ENCODE measurements at places on chromosomes 2 and 18.

- H3K36me3 ChIP-seq = peaks cover 21% of the 10 kb centered on the region
- peaks cover 39% of the 10 kb centered on the region for H3K4me1 ChIP-seq
- no peak for DNase-seq
- H3K27ac ChIP-seq = no peak overlapping the region
- H3K4me3 ChIP-seq = no peak overlapping the region
These were observed 209.9 kb upstream of the TRIB2 start for GRCh38 chr2:12506846-12507245.

DNA sequence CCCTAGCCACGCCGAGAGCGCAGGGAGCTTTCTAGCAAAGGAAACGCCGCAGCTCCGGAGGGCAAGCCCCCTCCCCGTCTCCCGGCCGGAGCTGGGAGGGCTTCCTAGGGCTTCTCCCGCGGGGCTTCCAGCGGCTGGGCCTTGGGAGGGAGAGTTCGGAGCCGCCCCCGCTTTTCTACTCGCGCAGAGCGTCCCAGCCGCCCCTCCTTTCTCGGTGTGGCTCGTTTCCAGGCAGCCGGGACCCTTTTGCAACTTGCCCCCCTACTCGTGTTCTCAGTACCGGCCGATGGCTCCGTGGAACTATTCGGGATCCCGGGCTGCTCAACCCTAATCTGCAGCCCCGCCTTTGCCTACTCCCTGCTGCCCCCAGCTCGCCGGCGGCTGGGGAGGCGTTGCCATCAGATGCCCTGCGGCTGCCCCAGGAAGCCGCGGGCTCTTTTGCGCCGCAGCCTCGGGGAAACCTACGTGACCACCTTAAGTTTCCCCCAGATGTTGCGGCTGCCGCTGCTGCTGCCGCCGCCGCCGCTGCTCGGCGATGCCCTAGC, 1.5 kb upstream of the NR4A2 start:
- H3K27me3 ChIP-seq = peaks cover 29% of the 10 kb centered on the region
- peaks cover 43% of the 10 kb centered on the region for H3K4me1 ChIP-seq
- H3K4me3 ChIP-seq = peak overlapping the region; percentile 93
- DNase-seq = no peak

- H3K27ac ChIP-seq = no peak overlapping the region
- no peaks in the 10 kb centered on the region for H3K27me3 ChIP-seq
- H3K4me1 ChIP-seq = no peaks in the 10 kb centered on the region
These were observed 44.1 kb downstream of the ERBB4 start for GRCh38 chr2:212494418-212495020.

- no peak for DNase-seq
- no peak overlapping the region for H3K27ac ChIP-seq
- H3K27me3 ChIP-seq = no peaks in the 10 kb centered on the region
- peaks cover 8% of the 10 kb centered on the region for H3K36me3 ChIP-seq
- peaks cover 4% of the 10 kb centered on the region for H3K4me1 ChIP-seq
These were observed 46.5 kb downstream of the ATIC start for GRCh38 chr2:215358312-215358845.

GRCh38 chr2:12636837-12637581, 79.7 kb upstream of the TRIB2 start:
- no peak overlapping the region for H3K27ac ChIP-seq
- no peak for DNase-seq
- H3K4me1 ChIP-seq = peaks cover 2% of the 10 kb centered on the region
- H3K4me3 ChIP-seq = no peak overlapping the region
- peaks cover 34% of the 10 kb centered on the region for H3K27me3 ChIP-seq
- no peaks in the 10 kb centered on the region for H3K36me3 ChIP-seq

GRCh38 chr2:151845481-151845880, 17.3 kb upstream of the ARL5A start:
- peaks cover 8% of the 10 kb centered on the region for H3K27me3 ChIP-seq
- H3K4me1 ChIP-seq = peaks cover 15% of the 10 kb centered on the region
- H3K36me3 ChIP-seq = no peaks in the 10 kb centered on the region

GRCh38 chr18:38368886-38369285, 803.3 kb upstream of the CELF4 start:
- no peaks in the 10 kb centered on the region for H3K36me3 ChIP-seq
- H3K27me3 ChIP-seq = no peaks in the 10 kb centered on the region
- H3K27ac ChIP-seq = no peak overlapping the region
- H3K4me3 ChIP-seq = no peak overlapping the region

DNA sequence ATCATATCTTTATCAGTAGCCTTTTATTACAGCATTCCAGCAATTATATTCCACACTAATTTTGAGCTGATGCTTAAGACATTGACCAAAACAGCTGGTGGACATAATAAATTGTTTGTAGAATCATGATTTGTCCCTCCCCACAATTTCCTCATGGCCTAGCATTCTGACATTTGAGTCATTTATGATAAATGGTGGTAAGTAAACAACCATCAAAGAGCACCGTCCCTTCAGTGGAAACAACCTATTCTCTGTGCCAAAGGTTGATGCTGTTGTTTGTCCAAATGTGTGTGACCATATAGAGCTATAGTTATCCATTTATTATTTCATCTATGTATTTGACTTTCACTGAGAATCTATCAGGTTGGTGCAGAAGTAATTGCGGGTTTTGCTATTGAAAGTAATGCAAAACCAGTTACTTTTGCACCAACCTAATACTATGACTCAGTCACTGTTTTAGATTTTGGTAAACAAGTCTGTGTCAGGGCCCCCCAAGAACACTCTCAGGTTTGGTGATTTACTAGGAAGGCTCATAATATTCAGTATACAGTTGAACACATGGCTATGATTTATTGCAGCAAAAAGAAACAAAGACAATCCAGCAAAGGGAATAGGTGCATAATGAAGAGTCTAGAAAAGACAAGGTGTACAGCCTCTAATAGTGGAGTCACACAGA, 608.7 kb upstream of the REG3G start:
- H3K27me3 ChIP-seq = no peaks in the 10 kb centered on the region
- no peak overlapping the region for H3K27ac ChIP-seq
- H3K4me1 ChIP-seq = no peaks in the 10 kb centered on the region
- no peak for DNase-seq

GRCh38 chr18:28132084-28132483, 44.8 kb downstream of the CDH2 start:
- no peaks in the 10 kb centered on the region for H3K27me3 ChIP-seq
- no peaks in the 10 kb centered on the region for H3K4me1 ChIP-seq
- H3K27ac ChIP-seq = no peak overlapping the region
- H3K36me3 ChIP-seq = no peaks in the 10 kb centered on the region

- H3K4me1 ChIP-seq = peaks cover 7% of the 10 kb centered on the region
- H3K27me3 ChIP-seq = no peaks in the 10 kb centered on the region
- DNase-seq = no peak
- no peak overlapping the region for H3K4me3 ChIP-seq
These were observed 212.5 kb downstream of the NEDD4L start for GRCh38 chr18:58256316-58257080.

DNA sequence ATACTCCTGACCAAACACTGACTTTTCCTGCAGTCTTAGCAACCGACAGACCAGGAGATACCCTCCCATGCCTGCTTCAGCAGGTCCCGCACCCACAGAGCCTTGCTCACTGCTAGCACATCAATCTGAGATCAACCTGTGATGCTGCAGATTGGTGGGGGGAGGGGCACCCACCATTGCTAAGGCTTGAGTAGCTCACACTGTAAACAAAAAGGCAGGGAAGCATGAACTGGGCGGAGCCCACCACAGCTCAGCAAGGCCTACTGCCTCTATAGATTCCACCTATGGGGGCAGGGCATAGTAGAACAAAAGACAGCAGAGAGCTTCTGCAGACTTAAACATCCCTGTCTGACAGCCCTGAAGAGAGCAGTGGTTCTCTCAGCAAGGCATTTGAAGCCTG, 109.7 kb downstream of the SP100 start:
- peak; percentile 10 for DNase-seq
- no peaks in the 10 kb centered on the region for H3K27me3 ChIP-seq
- peaks cover 40% of the 10 kb centered on the region for H3K36me3 ChIP-seq
- peaks cover 37% of the 10 kb centered on the region for H3K4me1 ChIP-seq
- H3K27ac ChIP-seq = no peak overlapping the region

DNA sequence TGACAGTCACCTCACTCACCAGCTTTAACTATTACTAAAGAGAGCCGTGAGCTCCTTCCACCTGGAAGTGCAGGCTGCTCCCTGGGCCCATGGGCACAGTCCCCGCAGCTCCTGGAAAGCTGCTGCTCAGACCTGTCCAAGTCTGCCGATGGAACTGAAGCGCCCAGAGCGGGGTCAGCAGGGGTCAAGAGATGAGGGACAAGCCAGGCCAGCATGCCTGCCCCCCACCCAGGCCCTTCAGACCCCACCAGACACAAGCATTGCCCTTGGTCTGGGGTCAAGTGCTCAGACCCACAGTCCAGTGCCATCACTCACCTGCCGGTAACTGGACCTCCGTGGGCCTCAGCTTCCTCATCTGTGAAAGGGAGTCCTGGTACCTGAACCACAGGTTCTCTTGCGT, 59.9 kb downstream of the BIN1 start:
- H3K4me1 ChIP-seq = peaks cover 3% of the 10 kb centered on the region
- H3K27ac ChIP-seq = no peak overlapping the region
- DNase-seq = no peak
- H3K4me3 ChIP-seq = no peak overlapping the region
- no peaks in the 10 kb centered on the region for H3K27me3 ChIP-seq

DNA sequence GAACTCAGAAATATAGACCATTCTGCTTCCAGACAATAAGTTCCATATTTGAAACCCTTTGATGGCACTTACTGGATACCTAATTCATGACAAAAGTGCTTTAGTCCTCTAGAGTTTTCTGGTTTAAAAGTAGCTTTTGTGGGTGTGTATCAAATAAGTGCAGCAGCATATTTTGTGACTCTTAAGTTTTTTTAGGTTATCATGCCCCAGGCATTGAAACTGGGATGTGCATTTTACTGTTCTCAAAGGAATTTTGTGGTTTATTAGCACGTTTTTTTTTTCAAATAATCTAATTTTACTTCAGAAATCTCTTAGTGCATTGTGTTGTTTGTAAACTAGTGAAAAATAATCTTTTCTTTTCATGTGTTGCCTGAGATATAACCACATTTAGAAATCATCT, 1.5 kb downstream of the XRCC5 start:
- no peaks in the 10 kb centered on the region for H3K27me3 ChIP-seq
- H3K27ac ChIP-seq = no peak overlapping the region
- no peak for DNase-seq
- H3K4me1 ChIP-seq = peaks cover 38% of the 10 kb centered on the region
- H3K36me3 ChIP-seq = peaks cover 23% of the 10 kb centered on the region

DNA sequence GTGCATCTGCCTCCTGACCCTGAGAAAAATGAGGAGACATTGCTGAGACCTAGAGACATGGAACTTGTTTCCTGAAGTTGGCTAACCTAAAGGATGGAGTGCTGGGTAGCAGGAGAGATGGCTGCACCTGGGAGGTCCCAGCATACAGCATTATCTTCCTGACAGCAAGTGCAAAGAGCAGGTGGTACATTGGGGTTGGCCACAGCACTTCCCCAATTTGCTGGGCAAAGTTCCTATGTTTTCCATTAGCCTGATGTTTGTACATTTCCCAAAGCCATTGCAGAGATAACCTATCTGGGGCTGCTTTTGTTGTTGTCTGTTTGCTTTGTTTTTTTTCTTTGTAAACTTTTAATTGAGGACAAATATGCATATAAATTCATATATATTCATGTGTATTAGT, 296.7 kb downstream of the HRH4 start:
- H3K4me3 ChIP-seq = no peak overlapping the region
- no peak for DNase-seq
- peaks cover 4% of the 10 kb centered on the region for H3K27me3 ChIP-seq

DNA sequence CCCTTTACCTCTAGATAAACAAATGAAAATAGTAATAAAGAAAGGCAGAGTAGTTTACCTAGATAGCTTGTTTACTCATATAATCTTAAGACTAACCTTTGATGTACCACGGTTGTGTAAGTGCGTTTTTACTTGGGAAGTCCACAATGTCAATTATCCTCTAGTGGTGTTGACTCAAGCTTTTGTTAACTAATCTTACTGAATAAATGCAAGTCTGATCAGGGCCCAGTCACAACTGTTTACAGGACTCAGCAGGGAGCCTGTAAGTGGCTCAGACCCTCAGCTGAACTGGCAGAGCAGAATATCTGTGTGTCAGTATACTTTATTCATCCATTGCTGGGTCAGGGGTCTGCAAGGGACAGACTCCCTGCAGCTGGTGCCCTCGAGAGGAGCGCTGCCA, 98.1 kb upstream of the ACAA2 start:
- no peak overlapping the region for H3K4me3 ChIP-seq
- peaks cover 8% of the 10 kb centered on the region for H3K36me3 ChIP-seq
- no peak for DNase-seq
- H3K27ac ChIP-seq = no peak overlapping the region
- no peaks in the 10 kb centered on the region for H3K4me1 ChIP-seq

DNA sequence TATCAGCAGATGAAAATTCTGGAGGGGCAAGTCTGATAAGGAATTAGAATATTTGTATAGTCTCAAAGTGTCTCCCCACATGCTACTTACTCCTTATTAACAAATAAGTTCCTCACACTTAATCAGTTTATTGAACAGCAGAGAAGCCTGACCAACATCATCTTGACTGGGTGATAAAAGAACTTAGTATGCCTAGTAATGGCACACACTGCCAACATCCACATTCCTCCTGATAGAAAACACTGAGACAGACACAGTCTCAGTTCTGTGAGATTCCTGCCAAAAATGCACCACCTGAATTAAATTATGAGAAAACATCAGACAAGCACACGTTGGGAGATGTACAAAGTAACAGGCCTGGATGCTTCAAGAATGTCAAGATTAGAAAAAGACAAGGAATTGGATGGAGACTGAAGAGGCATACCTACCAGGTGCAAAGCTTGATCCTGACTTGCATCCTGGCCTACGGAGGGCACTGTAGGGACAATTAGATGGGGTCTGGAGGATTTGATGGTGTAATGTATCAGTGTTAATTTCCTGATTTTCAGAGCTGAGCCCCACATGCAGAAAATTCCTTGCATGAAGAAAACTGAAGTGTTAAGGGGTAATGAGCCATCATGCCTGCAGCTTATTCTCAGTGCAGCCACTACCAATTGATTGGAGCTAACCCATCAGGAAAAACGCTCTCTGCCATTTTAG, 200.4 kb upstream of the SH3BP4 start:
- no peak overlapping the region for H3K27ac ChIP-seq
- no peaks in the 10 kb centered on the region for H3K4me1 ChIP-seq
- H3K36me3 ChIP-seq = no peaks in the 10 kb centered on the region
- DNase-seq = no peak
- H3K27me3 ChIP-seq = peaks cover 11% of the 10 kb centered on the region

DNA sequence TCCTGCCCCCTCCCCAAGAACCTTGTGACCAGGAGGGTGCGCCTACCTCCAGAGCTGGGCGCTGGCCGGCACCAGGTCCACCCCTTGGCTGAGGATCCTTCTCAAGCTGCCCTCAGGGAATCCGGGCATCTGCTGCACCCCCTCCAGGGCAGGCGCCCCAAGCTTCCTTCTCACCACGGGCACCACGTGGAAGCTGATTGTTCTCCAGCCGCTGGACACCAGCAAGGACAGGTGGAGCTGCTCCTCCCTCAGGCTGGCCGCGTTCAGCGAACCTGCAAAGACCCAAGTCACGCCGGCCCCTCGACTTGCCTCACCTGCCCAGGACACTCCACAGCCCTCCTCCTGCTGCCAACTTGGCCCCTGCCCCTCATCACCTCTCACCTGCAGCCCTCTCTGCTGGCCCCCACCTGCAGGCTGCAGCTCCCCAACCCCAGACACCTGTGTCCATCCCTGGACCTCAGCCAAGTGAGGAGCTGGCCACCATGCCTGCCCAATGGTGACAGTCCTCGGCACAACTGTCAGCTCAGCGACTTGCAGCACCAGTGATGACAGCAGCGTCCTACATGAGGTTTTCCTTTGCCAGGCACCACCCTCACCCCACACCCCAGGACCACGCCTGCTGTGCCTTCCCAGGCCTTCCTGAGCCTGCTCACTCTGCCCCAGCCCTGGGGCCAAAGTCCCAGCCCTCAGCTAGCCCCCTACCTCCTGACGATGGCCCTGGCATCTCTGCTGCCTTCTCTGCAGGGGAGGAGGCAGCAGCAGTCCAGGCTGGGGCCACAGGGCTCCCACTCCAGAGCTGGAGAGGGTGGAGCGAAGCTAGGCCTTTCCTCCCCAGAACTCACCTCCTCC, 4.2 kb downstream of the MAB21L4 start:
- no peak overlapping the region for H3K27ac ChIP-seq
- no peaks in the 10 kb centered on the region for H3K36me3 ChIP-seq
- H3K4me3 ChIP-seq = no peak overlapping the region
- no peak for DNase-seq
